ENCODE measurements at places on chromosomes 3 and 15.

- peaks cover 9% of the 10 kb centered on the region for H3K4me1 ChIP-seq
- H3K4me3 ChIP-seq: no peak overlapping the region
- no peaks in the 10 kb centered on the region for H3K36me3 ChIP-seq
- no peaks in the 10 kb centered on the region for H3K27me3 ChIP-seq
- H3K27ac ChIP-seq: no peak overlapping the region
- DNase-seq: no peak
Observed at GRCh38 chr3:12462159-12462947, 21.9 kb upstream of the TSEN2 start.

- H3K36me3 ChIP-seq: no peaks in the 10 kb centered on the region
- no peak overlapping the region for H3K27ac ChIP-seq
- H3K4me3 ChIP-seq: no peak overlapping the region
- no peaks in the 10 kb centered on the region for H3K4me1 ChIP-seq
Observed at GRCh38 chr3:66592016-66592761, 91.4 kb upstream of the LRIG1 start.

- H3K27ac ChIP-seq: no peak overlapping the region
- no peak for DNase-seq
- H3K36me3 ChIP-seq: no peaks in the 10 kb centered on the region
- H3K4me3 ChIP-seq: no peak overlapping the region
- no peaks in the 10 kb centered on the region for H3K27me3 ChIP-seq
Observed at GRCh38 chr15:100224206-100225185, 117.3 kb downstream of the ADAMTS17 start.

- H3K27me3 ChIP-seq: no peaks in the 10 kb centered on the region
- no peak for DNase-seq
- H3K27ac ChIP-seq: no peak overlapping the region
- no peaks in the 10 kb centered on the region for H3K36me3 ChIP-seq
Observed at GRCh38 chr3:140114789-140115080, 179.8 kb downstream of the CLSTN2 start.

GRCh38 chr3:121870717-121871116 is 23.5 kb upstream of the SLC15A2 start:
- DNase-seq: no peak
- no peaks in the 10 kb centered on the region for H3K4me1 ChIP-seq
- no peak overlapping the region for H3K4me3 ChIP-seq
- no peaks in the 10 kb centered on the region for H3K36me3 ChIP-seq
- no peaks in the 10 kb centered on the region for H3K27me3 ChIP-seq

- H3K27me3 ChIP-seq: no peaks in the 10 kb centered on the region
- peaks cover 22% of the 10 kb centered on the region for H3K4me1 ChIP-seq
- DNase-seq: no peak
- H3K27ac ChIP-seq: peak overlapping the region; percentile 41
Observed at GRCh38 chr15:80156176-80156720, 3.4 kb downstream of the FAH start.

DNA sequence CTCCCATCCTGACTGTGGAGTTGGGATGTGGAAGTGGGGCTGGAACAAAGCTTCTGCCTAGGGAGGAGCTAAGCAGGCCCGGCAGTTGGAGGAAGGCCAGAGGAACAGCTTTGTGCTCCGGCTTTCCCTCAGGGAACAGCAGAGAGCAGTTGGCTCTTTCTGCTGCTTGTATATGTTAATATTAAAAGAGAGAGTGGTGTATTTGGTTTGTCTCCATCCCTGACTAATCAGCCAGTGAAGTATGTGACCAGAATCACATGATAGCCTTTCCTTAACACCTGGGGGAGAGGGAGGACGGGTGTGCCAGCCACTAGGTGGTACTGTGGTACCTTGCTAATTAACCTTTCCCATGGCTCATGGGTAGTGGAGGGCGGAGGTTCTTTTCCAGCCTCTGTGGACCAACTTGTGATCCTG is 10.0 kb downstream of the EIF2B5 start:
- H3K27me3 ChIP-seq: no peaks in the 10 kb centered on the region
- peaks cover 38% of the 10 kb centered on the region for H3K36me3 ChIP-seq
- no peaks in the 10 kb centered on the region for H3K4me1 ChIP-seq
- DNase-seq: peak; percentile 31

DNA sequence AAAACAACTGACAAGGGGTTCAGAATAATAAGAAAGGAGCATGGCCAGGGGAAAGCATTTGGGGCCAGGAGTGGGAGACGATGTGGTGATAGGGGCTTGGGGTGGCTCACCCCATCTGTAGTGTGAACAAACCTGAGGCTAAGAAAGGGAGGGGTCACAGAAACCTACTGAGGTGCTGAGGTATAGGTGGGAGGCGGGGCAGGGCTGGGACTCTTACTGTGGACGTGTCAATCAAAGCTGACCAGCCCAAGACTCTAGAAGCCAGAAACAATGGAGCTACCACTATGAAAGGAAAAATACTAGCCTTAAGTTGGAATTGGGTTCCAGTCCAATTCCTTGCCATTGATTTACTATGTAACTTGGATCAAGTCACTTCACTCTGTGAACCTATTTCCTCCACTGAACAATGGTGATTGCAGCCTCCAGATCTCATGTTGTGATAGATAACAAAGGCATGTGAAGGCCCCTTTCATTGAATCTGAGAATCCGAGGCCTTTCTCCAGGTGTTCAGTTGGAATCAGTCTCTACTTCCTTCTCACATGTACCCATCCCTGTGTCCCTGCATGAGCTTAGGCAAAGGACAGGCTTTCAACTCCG is 260.9 kb upstream of the HES1 start:
- H3K27me3 ChIP-seq: no peaks in the 10 kb centered on the region
- H3K36me3 ChIP-seq: no peaks in the 10 kb centered on the region
- H3K4me1 ChIP-seq: no peaks in the 10 kb centered on the region
- H3K27ac ChIP-seq: no peak overlapping the region
- H3K4me3 ChIP-seq: no peak overlapping the region

- H3K4me3 ChIP-seq: no peak overlapping the region
- no peaks in the 10 kb centered on the region for H3K36me3 ChIP-seq
- DNase-seq: no peak
- H3K4me1 ChIP-seq: no peaks in the 10 kb centered on the region
- H3K27ac ChIP-seq: no peak overlapping the region
Observed at GRCh38 chr15:50150349-50150748, 31.3 kb upstream of the ATP8B4 start.
